ENCODE measurements at places on chromosomes 5 and 9.

DNA sequence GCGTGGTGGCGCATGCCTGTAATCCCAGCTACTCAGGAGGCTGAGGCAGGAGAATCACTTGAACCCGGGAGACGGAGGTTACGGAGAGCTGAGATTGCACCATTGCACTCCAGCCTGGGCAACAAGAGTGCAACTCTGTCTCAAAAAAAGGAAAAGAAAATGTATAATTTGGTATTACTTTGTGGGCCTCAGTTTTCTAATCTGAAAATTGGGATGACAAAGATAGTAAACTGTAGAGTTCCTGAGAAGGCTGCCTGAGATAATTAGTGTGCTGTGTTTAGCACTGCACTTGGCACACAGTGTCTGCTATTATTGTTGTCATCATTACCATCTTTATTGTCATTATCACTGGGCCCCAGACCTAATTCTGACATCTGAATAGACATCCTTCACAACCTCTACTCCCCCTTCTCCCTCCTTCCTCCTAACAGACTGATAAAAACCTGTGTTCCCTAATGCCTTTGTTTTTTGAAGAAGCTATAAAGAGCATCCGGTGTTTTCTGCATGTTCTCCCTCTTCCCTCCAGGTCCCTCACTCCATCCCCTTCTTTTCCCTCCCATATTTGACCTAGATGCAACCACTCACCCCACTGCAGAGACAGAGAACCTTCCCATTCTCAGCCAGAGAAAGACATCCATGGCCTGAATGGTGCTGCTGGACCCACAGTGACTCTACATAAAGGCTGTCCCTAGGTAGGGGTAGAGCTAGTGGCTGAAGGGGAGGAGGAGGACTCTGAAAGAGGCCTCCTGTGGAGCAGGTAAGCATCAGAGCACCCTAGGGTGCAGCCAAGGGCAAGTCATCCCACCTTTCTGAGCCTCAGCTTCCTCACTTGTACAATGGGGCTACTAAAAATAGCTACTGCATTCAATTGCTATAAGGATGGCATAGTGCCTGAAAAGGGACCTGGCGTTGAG lies 15.7 kb upstream of the CYSTM1 start:
- DNase-seq: no peak

DNA sequence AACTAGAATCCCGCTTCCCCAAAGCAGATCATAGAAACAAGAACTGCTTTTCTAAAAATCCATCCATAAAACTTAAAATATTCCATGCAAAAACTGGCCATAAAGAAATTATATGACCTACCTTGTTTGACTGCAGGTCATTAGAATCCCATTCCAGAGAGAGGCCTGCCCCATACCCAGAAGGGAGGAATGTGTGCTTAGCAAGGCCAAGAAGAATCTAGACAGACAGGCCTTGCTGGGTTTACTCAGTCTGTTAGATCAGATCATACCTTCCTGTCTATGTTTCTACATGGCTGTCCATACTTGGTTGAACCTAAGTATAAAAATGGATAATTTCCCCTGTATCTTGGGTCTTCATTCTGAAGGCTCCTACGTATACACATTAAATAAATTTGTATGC lies 358.8 kb upstream of the TRPC7 start:
- DNase-seq: no peak

GRCh38 chr5:119614838-119615237 lies 14.5 kb upstream of the FAM170A start:
- no peak for DNase-seq

GRCh38 chr5:180345186-180345585 lies 8.0 kb downstream of the GFPT2 start:
- no peak for DNase-seq

GRCh38 chr5:150575745-150576448 lies 64.6 kb upstream of the SYNPO start:
- DNase-seq: no peak

- DNase-seq: no peak
These were observed 994 bp downstream of the IRGM start for GRCh38 chr5:150847334-150847695.

DNA sequence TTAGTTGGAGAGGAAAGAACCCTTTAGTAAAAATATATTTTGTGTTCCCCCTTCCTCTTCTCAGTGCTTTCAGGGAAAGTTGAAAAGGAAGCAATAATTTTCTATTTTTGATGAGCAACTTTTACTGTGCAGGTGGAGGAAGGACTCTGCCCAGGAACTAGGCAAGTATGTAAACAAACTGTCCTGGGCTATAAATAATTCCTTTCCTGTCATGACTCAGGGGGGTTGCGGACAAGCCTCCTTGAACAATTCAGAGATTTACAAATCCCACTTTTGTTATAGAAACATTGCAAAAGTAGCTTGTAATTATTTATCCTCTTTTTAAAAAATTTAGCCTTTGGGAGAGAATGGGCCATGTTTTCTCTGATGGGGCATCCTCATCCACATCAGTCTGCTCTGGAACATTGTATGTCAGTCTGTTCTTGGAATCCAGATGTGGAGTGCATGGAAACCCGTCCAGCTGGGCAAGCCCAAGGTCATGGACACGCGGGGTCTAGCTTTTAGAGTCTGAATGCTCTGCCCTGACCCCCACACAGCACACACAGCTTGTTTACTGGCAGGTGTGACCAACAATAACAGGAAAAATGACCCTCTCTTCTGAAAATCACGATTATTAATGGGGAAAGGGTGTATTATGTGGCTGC lies 127.6 kb downstream of the GADD45G start:
- no peak for DNase-seq

- no peak for DNase-seq
These were observed 183.3 kb downstream of the SEC61B start for GRCh38 chr9:99405359-99405758.

- no peak for DNase-seq
These were observed 5.4 kb downstream of the ZNF608 start for GRCh38 chr5:124740991-124741583.

DNA sequence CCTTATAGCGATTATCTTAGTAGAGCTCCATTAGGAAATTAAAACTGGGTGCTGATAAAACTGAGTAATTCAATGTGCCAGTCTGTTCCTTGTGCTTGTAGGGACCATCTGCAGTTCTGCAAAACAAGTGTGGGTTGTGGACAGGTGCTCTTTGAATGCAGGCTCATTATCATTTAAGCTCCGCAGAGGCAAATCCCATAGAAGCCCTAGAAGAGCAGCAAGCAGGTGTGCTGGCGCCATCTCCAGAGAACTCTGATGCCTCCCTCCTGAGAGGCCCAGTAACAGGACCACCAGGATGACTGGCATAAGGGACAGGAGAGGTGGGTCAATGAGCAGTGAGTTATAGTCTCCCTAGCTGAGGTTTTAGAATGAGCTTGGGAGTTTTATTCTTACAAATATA lies 1342.4 kb upstream of the DMAC1 start:
- no peak for DNase-seq

DNA sequence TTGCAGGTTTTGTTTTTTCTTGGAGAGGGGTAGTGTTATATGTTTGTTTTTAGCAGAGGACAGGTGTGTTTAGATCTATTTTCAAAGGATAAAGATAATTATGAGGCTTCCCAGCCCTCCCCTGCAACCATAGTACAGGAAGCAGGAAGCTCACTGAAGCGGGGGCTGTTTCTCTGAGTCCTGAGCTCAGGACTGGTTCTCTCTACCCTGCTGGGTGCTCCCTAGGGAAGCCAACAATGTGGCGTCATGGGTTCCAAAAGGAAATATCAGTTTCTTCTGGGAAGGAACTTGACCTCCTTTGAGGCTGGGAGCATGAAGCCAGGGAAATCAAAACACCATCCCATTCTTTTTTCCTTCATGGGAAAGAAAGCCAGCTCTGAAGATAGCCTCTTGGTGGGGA lies 62.2 kb downstream of the RAD23B start:
- no peak for DNase-seq

GRCh38 chr5:61327760-61328753 lies 4.0 kb upstream of the ZSWIM6 start:
- DNase-seq: no peak

DNA sequence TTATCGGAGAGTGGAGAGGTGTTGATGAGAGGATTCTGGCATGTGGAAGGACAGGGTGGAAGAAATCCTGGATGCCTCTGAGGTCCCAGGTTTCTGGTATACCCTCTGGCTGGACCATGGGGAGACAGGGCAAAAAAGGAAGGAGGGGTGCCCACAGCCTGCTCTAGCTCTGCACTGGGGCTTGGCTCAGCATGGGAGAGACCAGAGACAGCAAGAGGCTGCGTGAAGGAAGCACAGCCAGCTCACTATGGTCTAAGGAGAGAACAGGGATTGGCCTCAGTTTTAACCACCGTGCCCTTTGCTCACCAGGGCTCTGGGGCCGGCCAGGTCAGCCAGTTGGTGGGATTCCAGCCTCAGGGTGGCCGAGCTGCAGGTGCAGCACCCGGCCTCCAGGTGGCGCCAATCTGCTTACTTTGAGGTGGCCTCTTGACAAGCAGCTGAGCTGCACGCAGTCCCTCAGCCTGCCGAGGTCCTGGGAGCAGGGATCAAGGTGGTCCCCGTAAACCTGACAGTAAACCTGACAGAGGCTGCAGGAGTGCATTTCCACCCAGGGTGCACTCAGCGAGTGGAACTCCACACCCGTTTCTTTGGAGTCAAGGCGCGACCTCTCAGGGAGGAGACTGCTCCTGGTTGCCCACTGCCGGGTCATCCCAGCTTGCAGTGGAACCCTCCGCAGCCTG lies 25.0 kb upstream of the SPTLC1 start:
- DNase-seq: peak; percentile 84

DNA sequence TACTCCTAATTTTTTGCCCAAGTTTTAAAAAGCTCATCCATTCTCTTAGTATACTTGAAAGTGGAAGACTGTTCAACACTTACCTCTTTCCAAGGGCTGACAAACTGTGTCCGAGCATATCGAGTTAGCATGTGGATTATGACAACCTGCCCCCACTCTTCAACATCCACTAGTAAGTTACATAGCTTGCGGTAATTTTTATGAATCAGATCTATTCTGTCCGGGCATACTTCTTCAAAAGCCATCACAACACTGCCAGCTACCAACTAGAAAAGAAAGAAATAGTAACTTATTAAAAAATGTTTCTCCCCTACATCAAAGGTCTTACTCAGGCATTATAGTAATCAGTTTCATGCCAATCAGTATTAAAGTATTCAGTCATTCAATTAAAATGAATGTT lies 78.5 kb downstream of the AP3B1 start:
- DNase-seq: no peak

GRCh38 chr5:80117446-80117845 lies 82.3 kb downstream of the THBS4 start:
- DNase-seq: no peak
